GM10248 (cell line): ENCODE measurements at places on chromosomes 2 and 18.

GRCh38 chr18:7982216-7982615 is 415.1 kb downstream of the PTPRM start:
- no peak for DNase-seq

DNA sequence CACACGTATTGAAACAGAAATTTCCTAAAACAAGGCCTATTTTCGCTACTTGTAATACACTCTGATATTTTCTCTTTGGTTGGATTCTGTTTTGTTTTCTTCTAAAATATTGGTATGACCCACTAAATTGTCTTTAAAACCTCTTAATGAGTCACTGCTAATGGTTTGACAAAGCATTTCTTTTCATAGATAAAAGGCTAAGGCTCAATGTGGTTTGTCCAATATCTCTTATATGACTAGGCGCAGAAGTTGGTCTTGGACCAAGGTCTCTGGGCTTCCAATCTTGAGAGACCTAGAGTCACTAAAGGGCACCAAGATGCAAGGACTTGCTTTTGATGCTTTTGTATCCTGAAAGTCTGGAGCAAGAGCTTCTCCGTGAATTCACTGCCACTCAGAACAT is 498.2 kb upstream of the TCF4 start:
- no peak for DNase-seq

DNA sequence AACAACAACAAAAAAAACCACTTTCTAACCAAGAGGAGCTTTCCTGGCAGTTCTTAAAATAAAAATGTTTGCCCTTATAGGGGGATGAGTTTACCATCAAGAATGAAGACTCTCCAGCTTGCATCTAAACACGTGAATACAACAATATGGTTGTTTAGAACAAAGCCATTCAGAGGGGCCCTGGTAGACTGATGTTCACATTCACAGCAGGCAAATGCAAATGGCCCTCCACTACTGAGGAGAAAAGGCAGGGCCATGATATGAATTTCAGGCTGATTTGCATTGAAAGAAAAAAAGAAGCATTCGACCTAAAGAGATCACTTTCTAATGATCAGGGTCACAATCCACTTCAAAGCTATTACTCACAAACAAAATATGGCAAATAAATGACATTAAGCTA is 65.3 kb upstream of the OTOS start:
- DNase-seq, result no peak

DNA sequence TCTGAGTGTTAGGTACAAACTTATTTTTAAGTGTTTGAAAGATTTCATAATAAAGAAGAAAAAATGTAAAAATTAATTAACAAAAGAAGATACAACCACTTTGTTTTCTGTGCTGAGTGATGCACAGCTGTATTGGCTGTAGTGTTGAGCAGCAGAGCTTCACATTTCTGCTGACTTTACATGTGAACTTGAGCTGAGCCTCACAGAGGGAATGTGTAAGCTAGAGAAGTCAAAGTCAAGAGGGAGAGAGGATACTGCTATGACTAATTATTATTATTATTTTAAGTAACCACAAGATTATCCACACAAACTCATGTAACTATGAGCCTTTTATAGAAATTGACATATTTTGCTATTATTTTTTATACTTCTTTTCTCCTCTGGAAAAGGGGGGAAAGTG is 159.1 kb upstream of the ZSWIM2 start:
- DNase-seq, result no peak

GRCh38 chr2:133919285-133919684 is 334.6 kb upstream of the MGAT5 start:
- DNase-seq, result no peak

- no peak for DNase-seq
These were observed 271.0 kb downstream of the MYCN start for GRCh38 chr2:16211341-16211740.

- no peak for DNase-seq
These were observed 25.1 kb downstream of the MARCHF7 start for GRCh38 chr2:159737292-159737916.

- DNase-seq, result no peak
These were observed 9.1 kb downstream of the ASAP2 start for GRCh38 chr2:9215680-9216079.

DNA sequence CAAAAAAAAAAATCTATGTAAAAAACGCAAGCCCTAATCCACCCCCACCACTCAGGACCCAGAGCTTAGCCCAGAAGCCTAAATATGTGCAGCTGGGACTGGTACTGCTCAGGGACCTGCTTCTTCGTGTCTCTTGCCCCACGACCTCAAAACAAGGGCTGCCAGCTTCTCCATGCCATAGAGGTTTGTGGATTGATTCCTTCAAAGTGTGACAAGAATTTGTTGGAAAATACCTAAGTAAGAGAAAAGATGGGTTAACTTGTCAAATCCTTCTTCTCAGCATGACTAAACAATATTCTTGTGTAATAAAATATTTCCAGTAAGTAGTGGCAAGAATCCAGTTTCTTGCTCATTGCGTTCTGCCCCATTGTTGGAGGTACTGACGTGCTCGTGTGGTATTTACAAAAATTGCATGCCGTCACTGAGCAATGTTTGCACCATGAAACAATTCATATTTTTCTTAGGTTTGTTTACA is 825 bp upstream of the SCYGR1 start:
- DNase-seq, result no peak

DNA sequence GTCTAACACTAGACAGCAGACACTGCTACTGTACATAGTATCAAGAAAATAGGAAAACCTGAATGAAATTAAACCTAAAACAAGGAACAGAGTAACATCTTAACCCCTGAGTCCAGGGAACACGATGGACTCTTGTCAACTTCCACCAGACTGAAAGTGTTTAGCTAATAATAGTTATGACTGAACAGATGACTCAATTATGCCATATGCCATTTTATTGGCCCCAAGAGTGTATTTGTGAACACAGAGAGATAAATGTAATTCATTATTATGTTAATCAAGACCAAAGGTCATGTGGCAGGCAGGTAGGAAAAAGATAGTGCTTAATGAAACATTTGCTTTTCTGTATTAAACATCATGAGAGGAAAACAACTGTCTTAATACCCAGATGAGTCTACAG is 58.0 kb downstream of the NYAP2 start:
- DNase-seq, result no peak
